ENCODE measurements at places on chromosomes 1 and 21. TPM values are rescaled to one million over a fixed set of nuclear protein-coding genes. Genes with fewer than 3 reads are reported as not detected.

TNFSF18 gene
- total RNA-seq, result not detected

PCP4L1 gene
- 0.17 TPM for total RNA-seq

DPT gene
- total RNA-seq, result 35.3 TPM

ARHGAP30 gene
- 3.7 TPM for total RNA-seq

S100A8 gene
- 40.7 TPM for total RNA-seq

TGFBR3 gene
- 26.2 TPM for total RNA-seq

OR10J1 gene
- not detected for total RNA-seq

LRRC53 gene
- total RNA-seq, result not detected

FAM163A gene
- 0.27 TPM for total RNA-seq

DNA sequence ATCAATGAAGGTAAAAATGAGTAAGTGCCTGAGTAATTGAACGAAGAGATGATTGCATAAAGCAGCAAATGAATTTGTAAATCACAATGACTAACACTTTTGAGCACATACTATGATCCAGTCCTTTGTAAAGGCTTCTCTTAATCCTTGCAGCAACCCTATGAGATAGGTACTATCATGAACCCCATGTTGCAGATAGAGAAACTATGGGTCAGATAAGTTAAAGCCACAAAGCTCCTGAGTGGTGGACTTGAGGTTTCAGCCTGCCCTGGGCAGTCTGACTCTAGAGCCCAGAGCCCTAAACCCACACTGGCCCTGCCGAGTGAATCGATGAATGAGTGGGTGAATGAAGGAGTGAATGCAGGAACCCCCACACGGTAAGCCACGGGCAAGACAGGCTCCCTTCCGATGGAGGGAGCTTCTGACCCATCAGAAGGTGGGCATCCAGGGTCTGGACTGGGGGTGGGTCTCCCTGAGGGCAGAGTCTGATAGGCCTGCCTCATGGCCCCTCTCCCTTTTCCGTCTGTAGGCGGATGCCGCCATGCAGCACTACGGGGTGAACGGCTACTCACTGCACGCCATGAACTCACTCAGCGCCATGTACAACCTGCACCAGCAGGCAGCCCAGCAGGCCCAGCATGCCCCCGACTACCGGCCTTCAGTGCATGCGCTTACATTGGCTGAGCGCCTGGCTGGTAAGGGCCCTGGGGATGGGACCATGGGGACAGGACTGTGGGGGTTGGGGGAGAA is 17.0 kb downstream of the DMBX1 start:
- no peak for DNase-seq

- no peak for DNase-seq
These were observed 258.2 kb upstream of the C1orf105 start for GRCh38 chr1:172162236-172162635.

- DNase-seq, result no peak
These were observed 5.9 kb downstream of the HMGN2 start for GRCh38 chr1:26478159-26478558.

DNA sequence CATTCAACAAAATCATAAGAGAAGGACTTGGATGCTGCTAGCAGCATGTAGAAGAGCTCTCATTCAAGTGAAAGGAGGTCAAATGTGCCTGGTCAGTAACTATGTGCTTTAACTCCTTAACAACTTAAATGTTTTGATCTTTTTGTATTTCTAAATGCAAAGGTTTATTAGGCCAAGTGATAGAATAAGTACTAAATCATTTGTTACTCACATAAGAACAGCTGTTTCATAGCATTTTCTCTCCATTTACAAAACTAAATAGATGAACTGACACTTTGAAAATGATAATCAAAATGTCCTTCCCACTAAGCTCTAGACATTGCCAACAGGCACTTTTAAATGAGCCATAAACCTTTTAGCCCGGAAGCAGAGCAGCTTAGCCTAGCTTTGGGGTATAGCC is 254.3 kb upstream of the PRMT6 start:
- no peak for DNase-seq

DNA sequence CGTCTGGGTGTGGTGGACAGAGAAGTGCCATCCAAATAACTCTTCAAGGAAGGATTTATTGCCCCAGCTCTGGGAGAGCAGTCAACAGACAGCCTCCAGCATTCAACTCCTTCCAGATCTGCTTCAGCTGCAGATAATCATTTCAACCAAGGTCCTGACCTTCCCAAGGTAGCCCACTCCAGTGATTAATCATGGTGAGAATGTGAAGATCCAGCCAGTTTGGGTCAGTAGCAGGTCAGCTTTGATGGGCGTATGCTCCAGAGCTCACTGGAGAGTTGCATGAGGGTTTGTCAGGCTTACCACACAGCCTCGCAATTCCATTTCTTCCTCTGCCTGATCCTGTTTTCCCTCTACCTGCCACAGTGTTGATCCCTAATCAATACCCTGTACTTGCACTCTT is 214.5 kb upstream of the ZRANB2 start:
- no peak for DNase-seq

DNA sequence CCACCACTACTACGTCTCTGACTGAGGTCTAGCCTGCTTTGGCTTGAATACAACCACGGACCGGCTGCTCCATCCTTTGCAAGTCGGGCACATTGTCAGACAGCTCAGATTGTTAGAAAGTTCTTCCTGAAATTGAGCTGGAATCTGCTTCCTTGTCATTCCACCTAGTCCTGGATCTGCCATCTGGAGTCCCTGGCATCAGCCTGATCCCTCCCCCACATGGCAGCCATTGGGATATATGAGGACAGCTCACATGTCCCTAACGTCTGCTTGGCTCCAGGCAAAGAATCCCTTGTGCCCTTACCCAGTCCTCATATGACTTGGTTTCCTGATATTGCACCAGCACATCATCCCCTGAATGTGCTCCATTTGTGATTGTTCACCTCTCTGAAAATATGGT is 56.3 kb upstream of the SYT6 start:
- no peak for DNase-seq

DNA sequence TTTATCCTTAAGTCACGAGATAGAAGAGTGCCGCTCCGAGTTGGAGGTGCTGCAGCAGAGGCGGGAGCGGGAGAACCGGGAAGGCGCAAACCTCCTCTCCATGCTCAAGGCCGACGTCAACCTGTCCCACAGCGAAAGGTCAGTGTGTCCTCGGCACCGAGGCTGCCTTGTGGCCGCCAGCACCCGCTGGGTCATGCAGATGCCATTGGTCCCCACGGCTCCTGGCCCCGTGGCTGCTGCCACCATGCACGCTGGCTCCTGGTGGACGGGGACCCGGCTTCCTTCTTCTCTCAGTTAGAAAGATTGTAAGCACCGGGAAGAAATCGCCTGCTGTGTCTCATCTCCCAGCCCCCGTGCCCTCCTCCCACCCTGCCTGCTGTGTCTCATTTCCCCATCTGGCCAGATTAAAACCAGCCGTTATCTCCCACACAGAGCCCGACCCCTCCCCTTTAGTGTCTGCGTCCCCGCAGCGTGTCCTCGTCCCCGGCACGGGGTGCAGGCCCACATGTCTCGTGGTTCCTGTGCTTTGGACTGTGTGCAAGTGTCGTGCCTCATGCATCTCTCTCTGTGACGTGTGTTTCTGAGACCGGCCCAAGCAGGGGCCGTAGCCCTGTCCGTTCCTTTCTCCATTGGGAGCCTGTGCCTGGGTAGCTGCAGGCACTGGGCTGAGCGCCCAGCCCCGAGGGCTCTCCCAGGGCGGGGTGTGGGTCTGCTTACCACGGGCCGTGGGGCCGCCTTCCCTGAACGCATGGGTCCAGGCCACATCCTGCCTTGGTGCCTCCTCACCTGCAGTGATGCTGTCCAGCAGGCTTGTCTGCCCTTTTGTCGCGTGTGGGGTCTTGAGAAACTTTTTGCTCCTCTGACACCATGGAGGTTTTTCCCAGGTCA is 62.1 kb downstream of the PCNT start:
- peak; percentile 30 for DNase-seq

DNA sequence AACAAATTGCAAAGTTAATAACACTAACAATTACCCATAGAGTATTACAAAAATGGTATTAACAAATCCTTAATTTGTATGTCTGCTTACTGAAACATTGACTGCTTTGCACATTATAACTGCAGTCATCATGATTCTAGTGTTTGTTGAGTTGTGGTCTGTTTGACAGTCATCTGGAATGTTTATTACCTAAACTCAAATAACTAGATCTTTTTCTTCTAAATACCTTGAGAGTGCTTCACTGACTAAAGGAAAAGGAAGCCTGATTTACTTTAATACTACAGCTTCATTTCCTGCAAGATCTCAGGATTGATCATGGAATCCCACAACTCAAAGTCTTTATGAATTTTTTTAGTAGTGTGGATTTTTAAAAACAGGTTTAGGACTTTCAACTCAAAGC is 70.0 kb downstream of the HMCN1 start:
- no peak for DNase-seq

- no peak for DNase-seq
These were observed 11.2 kb downstream of the KIFAP3 start for GRCh38 chr1:170063109-170063826.

DNA sequence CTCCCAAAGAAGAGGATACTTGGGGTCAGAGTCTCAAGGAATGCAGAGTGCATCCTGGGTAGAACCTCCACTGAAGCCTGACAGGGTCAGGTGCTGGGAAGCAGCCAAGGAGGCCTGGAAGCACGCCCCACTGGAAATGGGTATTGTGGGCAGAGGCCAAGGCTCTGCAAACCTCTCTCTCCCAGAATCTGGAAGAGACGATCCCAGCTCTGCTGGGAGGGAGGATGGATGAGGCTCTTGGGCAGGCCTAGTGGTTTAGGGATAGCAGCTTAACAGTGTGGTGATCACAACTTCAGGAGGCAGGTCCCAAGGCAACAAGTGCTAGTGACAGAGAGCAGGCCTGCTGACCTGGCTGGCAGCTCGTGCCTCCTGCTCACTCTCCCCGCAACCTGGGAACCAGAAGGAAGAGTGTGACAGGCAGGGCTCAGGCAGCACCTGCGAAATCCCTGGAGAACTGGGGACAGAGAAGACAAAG is 641.0 kb downstream of the PLPP3 start:
- peak; percentile 64 for DNase-seq

GRCh38 chr1:27491748-27492700 is 2.1 kb upstream of the WASF2 start:
- DNase-seq, result peak; percentile 61

GRCh38 chr1:71026093-71026492 is 21.5 kb downstream of the PTGER3 start:
- no peak for DNase-seq

- no peak for DNase-seq
These were observed 24.6 kb downstream of the IER5 start for GRCh38 chr1:181113059-181113641.

DNA sequence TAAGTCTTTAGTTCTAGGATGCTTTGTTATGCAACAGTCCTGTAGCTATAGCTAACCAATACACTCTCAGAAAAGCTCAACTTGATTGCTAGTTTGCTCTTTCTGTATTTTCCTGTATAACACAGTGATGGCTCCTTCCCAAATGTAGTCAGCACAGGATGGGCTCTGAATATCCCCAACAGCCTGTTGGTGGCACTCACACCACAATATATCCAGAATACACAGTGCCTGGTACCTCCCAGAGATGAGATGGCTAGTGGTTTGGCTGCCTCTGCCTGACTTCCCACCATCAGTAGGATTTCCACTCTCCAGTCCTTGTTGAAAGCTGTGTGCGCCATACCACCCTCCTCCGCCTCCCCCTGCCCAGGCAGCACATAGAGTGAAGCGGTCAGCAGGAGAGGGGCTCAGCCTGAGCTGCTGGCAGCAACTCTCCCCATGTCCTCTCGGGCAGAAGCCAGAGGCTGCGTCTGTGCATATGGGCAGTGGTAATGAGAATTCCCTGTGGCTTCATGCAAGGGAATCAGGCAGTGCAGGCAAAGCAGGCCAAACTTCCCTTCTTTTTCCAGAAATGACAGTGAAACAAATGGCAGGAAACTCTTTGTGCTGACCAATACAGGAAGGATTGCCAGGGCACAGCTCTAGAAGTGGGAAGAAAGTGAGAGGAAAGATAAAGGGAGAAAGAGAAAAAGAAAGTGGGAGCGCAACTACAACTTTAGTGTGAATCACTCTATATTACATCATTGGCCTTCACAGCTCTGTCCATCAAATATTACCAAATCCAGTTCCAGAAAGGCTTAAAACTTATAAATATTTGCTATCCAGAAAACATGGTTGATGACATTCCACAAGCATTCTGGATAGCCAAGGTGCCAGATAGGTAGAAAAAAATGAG is 49.7 kb downstream of the LMX1A start:
- no peak for DNase-seq

GRCh38 chr1:1285611-1286311 is 5.5 kb downstream of the SCNN1D start:
- peak; percentile 30 for DNase-seq

- DNase-seq, result no peak
These were observed 4.2 kb downstream of the S100A12 start for GRCh38 chr1:153371231-153371630.

- DNase-seq, result no peak
These were observed 77.7 kb downstream of the RHOU start for GRCh38 chr1:228812961-228813360.

- DNase-seq, result no peak
These were observed 10.6 kb downstream of the PTPRC start for GRCh38 chr1:198649232-198649967.

GRCh38 chr1:87004857-87005256 is 90.4 kb downstream of the HS2ST1 start:
- DNase-seq, result no peak

DNA sequence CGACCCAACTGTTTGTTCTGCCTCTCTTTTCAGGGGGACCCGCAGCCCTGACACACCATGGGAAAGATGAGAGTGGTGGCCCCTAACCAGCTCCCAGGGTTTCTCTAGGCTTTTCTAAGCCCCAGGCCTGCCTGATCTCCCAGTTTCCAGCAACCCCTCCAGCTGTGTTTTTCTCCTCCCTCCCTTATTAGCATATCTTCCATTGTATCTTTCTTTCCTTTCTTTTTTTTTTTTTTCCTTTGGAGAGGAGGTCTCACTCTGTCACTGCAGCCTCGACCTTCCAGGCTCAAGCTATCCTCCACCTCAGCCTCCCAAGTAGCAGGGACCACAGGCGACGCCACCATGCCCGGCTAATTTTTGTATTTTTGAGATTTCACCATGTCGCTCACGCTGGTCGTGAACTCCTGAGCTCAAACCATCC is 1.8 kb upstream of the CERS2 start:
- DNase-seq, result no peak

GRCh38 chr1:41365772-41366454 is 4.7 kb downstream of the FOXO6 start:
- DNase-seq, result no peak

DNA sequence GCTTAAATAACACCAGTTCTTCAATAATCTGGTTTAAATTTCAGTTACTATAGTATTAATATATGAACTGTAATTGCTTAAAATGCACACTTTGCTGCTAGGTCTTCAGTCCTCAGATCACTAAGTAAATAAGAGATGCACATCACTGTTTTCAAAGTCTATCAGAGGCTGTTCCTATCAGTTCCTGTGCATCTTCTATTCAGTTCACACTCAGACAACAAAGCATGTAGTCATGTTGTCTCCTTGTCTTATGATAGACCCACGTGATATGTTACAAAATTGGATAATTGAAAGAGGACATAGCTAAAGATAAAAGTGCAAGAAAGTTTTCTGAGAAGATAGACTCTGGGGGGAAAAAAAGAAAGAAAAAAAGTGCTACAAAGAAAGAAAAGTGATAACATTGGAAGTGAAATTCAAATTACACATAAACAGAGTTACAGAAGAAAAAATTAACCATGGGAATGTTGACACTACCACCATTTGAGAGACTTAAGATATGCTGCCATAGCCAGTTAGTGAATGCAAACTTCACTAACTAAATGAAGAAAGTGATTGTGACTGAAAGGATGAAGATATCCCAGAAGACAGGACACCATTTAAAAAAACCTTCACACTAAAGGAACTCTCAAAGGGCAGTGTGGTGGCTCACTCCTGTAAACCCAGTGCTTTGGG is 33.9 kb upstream of the TSNAX start:
- no peak for DNase-seq

All from left ventricle myocardium superior (tissue), 1 donor.